ENCODE measurements at places on chromosomes 1 and 21.
A peak's percentile ranks its signal among the peaks of the same experiment; 100 is the strongest.

- DNase-seq = no peak
These were observed 6.4 kb upstream of the RAB4A start for GRCh38 chr1:229264487-229264886.

DNA sequence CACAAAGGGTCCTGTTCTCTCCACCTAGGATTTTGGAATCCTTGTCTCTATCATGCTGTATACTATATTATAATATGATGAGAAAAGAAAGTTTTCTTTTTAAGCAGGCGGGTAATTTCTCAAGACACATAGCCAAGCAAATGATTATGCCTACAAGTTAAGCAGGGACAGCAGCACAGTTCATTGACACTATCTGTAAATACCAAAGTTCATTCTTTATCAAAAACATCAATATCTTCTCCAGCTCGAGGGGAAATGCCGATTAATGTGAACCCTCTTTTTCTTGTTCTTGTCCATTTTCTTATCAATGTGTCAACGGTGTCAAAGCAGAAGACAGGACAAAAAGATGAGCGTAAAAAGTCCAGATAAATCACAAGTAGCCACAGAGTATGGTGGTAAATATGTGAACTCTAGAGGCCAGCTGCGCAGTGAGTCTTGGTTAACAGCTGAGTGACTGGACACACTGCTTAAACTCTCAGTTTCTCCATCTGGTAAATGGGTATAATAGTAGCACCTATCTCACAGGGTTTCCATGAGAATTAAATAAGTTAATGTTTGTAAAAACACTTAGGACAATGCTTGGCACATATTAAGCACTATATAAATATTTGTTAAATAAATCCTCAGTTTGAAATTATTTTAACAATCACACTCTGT, 30.9 kb downstream of the LPAR3 start:
- no peak for DNase-seq

- no peak for DNase-seq
These were observed 102.7 kb upstream of the VANGL1 start for GRCh38 chr1:115539061-115539460.

GRCh38 chr1:2148691-2149090, 45.9 kb downstream of the FAAP20 start:
- DNase-seq = no peak

GRCh38 chr1:29390491-29391361, 154.4 kb downstream of the PTPRU start:
- no peak for DNase-seq

DNA sequence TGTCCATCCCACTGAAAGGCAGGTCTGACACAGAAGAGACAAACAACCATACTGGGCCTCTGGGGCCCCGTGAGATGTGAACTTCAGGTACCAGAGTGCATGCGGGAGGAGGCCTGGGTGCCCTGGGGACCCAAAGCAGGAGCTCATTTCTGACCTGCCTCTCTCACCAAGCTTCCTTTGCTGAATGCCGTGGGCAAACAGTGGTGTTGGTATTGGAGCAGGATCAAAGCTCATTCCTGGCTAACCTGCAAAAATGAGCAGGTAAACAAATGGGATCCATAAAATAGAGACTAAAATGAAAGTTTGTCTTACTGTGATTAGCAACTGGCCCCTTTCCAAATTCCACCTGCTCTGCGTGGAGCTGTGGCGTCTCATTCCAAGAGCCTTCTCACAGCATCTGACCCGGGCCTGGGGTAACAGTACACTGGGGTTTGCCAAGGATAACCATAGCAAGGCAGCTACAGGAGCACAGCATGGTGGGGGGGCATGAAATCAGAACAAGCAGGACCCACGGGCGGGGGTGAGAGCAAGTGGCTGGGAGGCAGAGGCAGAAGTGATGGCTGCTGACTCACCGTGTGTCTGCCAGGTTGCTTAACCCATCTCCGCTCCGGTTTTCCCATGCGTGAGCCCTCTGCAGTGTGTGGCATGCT, 103.6 kb downstream of the KIF26B start:
- no peak for DNase-seq

DNA sequence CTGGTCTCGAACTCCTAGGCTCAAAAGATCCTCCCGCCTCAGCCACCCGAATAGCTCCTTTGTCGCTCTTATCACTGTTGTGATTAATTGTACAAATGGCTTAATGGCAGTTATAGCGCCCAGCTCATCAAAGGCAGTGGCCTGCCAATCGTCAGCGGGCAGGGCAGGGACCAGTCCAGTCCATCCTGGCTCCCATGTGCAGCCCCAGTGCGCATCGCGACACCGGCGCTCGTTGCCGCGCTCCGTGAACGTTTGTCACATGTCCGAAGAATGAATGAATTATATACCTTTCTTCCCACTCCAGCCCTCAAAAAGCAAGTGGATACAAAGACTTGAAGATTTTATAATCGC, 18.4 kb downstream of the MTX1 start:
- peak; percentile 41 for DNase-seq

DNA sequence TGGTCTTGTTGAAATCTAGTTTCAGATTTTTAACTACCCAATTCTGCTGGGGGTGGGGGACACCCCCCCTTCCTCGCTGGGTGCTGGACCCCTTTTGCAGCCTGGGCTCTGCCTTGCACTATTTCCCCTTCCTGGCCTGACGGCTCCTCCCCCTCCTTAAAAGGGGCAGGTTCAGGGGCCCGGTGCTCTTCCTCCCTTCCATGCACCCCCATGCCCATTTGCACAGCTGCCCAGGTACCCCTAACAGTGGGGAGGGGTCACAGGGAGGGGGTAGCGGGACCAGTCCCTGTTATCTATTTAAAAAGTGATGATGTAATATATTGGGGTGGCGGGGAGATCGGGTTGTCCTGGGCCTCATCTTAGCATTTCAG, 15.3 kb downstream of the ZBTB7B start:
- no peak for DNase-seq

- no peak for DNase-seq
These were observed 1.0 kb downstream of the BEST4 start for GRCh38 chr1:44786841-44787426.

GRCh38 chr21:31860851-31861250, 12.0 kb upstream of the HUNK start:
- no peak for DNase-seq

DNA sequence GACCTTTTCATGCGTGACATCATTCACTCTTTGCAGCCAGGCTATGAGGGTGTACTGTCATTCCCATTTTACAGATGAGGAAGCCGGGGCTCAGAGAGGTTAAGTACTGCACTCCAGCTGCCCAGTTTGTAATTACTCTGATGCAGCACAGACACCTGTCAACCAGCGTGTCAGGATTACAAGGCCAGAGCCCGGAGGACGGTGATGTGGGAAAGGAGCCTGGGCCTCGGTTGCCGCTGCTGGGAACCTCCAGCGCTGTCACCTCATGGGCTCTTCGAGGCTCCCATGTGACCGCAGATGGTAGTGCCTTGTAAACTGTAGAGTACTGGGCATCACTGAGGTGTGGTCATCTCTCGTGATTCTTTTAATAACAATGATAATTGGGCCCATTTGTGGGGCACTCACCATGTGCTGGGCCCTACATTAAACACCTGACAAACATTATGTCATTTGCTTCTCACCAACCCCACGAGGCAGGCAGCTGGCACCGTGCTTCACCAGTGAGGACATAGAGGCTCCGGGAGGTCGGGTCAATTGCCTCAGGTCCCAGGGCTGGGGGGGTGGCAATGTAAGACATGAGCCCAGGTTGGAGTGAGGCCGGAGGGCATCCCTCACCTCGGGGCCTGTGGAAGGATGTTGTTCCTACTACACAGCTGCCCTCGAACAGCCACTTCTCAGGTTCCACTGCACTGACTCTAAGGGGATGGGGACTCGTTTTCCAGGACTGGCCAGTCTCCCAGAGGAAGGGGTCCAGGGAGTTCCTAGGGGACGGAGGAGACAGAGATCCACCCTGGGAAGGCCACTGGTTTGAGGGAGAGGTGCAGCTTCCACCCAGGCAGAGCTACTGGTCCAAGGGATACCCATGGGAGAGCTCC, 42.8 kb upstream of the PADI1 start:
- no peak for DNase-seq

DNA sequence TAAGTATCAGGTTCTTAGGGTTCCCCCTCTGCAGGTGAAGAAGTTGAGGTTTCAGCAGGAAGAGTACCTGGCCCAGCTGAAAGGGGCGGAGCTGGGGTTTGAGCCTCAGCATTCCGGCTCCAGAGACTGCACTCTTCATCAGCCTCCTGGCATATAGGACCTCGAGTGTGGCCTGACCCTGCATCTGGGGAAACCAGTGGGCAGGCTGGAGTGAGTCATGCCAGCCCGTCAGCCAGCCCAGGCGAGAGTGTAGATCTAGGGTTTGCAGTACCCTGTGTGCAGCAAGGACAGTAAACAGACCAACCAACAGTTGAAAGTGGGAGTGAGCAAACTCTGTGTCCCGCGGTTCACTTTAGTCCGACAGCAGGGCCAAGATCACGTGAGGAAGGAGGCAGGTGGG, 14.1 kb downstream of the MFSD2A start:
- DNase-seq = no peak

DNA sequence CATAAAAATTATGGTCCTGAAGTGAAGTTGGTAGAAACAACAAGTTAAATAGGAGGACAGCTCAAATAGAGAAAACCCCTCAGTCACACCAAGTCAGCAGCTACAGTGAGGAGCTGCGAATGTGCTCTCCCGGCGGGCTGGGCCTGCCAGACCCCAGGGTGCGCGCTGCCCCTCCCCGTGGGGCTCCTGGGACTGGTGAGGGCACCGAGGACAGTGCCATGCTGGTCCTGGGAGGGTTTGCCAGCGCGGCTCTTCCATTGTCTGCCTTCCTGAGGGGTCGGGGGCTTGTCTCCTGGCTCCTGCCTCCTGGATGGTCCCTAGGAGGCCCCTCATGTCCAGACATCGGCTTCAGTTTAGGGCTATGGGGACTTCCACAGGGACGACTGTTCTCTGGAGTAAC, 121.8 kb downstream of the PCBP3 start:
- DNase-seq = no peak

- DNase-seq = no peak
These were observed 275.5 kb upstream of the FMN2 start for GRCh38 chr1:239816081-239816782.

DNA sequence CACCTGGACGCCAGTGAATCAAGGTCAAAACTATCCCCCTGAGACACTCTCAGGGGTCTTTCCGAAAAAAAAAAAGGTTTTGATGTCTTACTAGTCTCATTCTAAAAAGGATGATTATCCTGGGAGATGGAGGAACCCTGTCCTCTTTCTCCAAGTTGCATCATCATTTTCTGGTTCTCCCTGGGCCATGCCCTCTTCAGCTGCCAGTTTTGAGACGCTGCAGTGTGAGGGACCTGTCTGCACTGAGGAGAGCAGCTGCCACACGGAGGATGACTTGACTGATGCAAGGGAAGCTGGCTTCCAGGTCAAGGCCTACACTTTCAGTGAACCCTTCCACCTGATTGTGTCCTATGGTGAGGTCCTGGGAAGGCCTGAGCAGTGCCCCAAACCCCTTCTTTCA, 3.5 kb downstream of the FCRLA start:
- DNase-seq = no peak

DNA sequence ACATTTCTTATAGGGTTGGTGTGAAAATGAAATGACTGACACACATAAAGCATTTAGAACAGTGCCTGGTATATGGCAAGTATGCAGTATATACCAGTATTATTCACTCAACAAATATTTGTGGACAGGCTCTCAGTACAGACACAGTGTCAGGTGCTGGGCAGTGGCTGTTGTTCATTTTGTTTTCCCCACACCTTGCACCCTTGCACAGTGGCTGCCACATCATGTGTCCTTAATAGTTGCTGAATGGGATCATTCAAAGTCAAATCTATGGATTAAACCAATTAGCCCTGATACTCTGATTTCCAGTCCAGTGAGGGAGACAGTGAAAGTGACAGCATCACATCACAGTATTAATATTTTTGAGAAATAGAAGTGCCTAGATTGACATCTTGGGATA, 2.4 kb downstream of the SLAMF1 start:
- no peak for DNase-seq

DNA sequence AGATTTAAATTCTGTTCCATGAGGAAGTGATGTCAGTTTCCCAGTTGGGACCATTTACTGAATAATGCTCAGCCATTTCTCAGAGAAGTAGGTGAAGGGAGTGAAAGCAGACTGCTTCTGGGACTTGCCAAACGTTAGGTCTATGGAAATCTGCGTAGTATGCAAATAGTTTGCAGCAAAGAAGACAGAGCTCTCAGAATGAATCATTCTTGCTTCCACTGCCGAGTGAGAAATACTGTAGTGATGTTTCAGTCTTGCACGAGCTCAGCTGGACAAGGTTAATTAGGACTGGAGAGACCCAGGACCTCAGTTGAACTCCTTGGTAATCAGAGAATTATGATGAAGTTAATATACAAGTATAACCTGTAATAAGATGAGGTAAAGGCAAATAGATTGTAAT, 317.7 kb upstream of the DAB1 start:
- no peak for DNase-seq

DNA sequence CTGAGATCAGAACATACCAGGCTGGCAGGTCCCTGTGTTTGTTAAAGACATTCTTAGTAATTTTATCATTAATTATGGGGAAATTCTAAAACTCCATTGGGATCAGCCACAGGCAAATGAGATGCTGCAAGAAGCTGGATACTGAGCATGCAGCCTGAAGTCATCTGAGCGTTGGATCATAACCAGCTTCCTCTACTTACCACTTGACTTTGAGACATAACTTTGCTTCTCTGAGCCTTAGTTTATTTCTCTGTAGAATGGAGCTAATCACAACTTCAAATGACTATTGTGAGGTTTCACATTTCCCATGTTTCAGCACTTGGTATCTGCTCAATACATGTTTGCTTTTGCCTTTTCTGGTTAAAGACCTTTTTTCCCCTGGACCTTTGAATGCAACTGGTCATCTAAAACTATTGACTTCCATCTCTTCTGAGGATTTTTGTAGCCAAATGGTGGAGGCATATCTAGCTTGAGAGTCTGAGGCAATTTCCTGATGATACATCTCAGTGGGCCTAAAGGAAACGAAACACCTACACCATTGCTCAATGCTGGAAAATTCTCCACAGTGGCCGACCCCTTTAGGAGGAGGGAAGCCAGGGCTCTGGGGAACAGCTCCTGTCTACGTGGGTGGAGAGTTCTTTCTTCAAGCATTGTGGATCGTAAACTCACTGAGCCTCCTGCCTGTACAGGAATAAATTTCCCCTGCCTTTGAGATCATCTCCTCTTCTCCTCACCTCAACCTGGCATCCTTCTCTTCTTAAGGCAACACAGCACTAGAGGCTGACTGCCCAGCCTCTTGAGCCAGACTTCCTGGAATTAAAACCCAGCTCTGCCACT, 109.1 kb upstream of the HOOK1 start:
- no peak for DNase-seq

DNA sequence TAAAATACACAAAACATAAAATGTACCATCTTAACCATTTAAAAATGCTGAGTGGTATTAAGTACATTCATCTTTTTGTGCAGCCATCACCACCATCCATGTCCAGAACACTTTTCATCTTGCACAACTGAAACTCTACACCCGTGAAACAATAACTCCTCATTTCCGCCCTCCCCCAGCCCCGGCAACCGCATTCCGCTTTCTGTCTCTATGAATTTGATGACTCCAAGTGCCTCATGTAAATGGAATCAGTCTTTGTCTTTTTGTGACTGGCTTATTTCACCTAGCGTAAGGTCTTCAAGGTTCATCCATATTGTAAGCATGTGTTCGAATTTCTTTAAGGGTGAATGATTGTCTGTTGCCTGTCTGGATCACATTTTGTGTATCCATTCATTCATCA, 37.2 kb downstream of the SCCPDH start:
- no peak for DNase-seq

Data from stimulated activated CD4-positive, alpha-beta T cell treated with anti-CD3 and anti-CD28 coated beads, Interleukin-12 subunit alpha, Interleukin-12 subunit beta, amount 100 ng/mL, for 24 hours (primary cell).